ENCODE measurements at places on chromosomes 11 and 22. TPM values are rescaled to one million over a fixed set of nuclear protein-coding genes. Genes with fewer than 3 reads are reported as not detected.

KCNJ5 gene
- total RNA-seq = 18.2 TPM

CCDC73 gene
- 0.81 TPM for total RNA-seq

HTR3A gene
- 0.69 TPM for total RNA-seq

SAC3D1 gene
- total RNA-seq = 6.6 TPM

OR8D4 gene
- not detected for total RNA-seq

SCGB1D2 gene
- not detected for total RNA-seq

DNA sequence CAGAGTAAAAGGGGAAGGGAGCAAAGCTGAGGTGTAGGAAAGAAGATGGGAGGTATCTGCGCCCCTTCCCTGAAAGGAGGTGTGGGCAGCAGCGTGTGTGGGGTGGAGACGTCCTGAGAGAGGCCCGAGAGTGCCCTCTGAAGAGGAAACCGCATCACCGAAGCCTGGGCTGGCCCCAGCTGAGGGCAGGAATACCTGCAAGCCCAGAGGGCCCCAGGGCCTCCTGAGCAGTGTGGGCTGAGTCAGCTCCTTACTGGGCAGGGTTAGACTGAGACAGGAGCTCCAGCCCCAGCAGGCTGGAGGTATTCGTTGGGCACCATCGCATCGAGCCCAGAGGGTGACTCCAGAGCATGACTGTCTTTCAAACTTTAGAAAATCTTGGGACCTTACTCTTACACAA lies 534.0 kb upstream of the B3GAT1 start:
- no peaks in the 10 kb centered on the region for H3K4me1 ChIP-seq
- H3K36me3 ChIP-seq = no peaks in the 10 kb centered on the region
- H3K27ac ChIP-seq = no peak overlapping the region
- no peak overlapping the region for H3K4me3 ChIP-seq
- DNase-seq = no peak

- no peaks in the 10 kb centered on the region for H3K36me3 ChIP-seq
- no peak overlapping the region for H3K27ac ChIP-seq
- no peaks in the 10 kb centered on the region for H3K4me1 ChIP-seq
- H3K27me3 ChIP-seq = no peaks in the 10 kb centered on the region
- no peak overlapping the region for H3K4me3 ChIP-seq
Observed at GRCh38 chr11:120778685-120779490, 245.0 kb upstream of the TBCEL start.

DNA sequence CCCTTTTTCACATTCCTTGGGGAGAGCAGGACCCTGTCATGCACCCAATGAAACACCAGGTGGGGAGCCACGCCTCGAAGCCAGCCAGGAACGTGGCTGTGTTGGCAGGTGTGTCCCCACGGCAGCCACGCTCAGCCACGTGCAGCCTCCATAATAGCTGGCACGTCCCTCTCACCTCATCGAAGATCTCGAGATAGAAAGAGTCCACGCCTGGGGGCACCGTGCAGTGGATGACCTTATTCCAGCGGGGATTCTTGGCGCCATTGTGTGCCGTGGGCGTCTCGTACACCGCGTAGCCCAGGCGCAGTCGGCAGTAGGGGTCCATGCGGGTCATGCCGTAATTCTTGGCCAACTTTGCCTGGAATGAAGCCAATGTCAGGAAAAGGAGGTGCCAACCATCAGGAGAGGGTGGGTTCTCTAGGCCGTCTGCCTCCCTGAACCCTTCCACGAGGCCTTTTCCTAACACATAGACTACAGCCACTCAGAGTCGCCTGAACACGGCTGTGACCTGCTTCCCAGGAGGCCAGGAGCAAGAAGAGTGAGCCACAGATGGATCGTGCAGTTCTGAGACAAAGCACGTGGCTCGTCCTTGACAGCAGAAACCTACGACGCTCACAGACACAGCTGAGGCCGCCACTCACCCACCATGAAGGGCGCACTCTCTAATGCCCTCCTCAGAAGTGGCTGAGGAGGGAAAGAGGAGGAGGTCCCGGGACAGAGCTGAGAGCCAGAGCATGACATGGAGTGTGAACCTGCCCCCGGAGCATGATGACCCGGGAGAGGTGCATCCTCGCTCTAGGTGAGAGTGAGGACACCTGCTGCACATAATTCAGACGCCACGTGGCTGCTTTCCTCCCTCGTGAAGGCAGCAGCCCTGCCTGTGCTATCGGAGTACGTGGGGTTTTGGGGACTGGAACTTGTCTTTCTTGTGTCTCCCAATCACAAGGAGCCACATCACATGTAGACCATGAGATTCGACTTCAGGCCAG lies 19.1 kb downstream of the TOLLIP start:
- no peak overlapping the region for H3K27ac ChIP-seq
- no peaks in the 10 kb centered on the region for H3K27me3 ChIP-seq
- H3K36me3 ChIP-seq = peaks cover 86% of the 10 kb centered on the region
- DNase-seq = peak; percentile 57
- H3K4me3 ChIP-seq = no peak overlapping the region
- H3K4me1 ChIP-seq = no peaks in the 10 kb centered on the region

DNA sequence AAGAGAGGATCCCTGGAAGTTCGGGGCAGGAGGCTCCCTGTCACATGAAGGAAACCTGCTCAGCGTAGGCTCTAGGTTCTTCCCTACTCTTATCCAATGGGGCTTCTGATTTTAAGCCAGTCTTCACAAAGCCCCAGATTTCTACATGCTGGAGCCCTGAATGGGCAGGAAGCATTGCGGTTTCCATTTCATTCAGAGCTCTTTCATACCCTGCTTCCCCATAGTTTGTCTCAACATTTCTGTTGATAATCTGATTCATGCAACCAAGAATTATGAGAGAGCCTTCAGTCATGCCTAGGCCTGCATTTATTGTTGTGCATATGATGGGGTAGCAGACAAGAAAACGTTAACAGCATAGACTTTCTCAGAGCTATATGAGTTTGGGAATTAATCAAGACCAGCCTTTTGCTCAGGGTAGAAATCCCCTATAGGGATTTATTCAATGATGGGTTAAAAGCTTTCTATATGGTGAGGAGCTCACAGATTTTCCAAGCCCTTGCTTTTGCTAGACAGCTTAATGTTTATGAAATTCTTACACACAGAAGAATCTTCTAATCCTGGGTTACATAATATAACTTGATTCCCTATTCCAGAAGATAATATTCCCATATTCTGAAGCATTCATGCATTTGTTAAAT lies 15.9 kb downstream of the OR51B4 start:
- H3K36me3 ChIP-seq = no peaks in the 10 kb centered on the region
- H3K27me3 ChIP-seq = no peaks in the 10 kb centered on the region
- no peak for DNase-seq
- H3K27ac ChIP-seq = no peak overlapping the region

DNA sequence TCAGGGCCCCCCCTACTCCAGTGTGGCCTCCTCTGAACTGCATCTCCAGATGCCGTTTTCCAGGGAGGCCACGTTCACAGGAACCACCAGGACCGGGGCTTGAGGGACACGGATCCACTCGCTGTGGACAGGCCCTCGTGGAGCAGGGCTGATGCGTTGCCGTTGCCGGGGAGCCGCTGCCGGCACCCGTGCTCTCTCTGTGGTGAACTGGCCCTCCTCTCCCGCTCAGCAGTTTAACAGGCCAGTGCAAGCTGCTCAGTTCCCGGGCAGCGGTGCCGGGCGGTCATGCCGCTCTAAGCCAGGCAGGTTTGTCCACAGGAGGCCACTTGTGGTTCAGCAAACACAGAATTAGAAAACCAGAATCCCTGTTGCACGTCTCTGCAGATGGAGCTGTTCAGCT lies 301.6 kb downstream of the TBC1D22A start:
- H3K27ac ChIP-seq = no peak overlapping the region
- no peaks in the 10 kb centered on the region for H3K27me3 ChIP-seq
- H3K4me1 ChIP-seq = no peaks in the 10 kb centered on the region
- no peak overlapping the region for H3K4me3 ChIP-seq

DNA sequence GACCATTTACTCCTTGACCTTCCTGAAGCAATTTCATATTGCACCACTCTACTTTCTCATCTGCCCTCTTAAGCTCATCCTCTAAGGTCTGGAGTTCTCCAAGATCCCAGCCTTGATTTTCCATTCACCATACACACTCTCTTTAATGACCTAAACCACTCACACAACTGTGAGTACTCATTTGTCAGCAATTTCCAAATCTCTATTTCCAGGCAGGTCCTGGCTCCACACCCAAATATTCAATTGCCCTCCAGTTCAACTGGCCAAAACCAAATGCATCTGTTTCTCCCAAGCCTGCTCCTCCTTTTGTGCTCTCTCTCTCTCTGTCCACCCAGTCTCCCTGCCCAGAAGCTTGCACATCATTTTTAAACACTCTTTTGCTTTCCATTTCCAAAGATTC lies 39.6 kb downstream of the NEU3 start:
- no peak for DNase-seq
- H3K4me3 ChIP-seq = no peak overlapping the region
- H3K27ac ChIP-seq = no peak overlapping the region

DNA sequence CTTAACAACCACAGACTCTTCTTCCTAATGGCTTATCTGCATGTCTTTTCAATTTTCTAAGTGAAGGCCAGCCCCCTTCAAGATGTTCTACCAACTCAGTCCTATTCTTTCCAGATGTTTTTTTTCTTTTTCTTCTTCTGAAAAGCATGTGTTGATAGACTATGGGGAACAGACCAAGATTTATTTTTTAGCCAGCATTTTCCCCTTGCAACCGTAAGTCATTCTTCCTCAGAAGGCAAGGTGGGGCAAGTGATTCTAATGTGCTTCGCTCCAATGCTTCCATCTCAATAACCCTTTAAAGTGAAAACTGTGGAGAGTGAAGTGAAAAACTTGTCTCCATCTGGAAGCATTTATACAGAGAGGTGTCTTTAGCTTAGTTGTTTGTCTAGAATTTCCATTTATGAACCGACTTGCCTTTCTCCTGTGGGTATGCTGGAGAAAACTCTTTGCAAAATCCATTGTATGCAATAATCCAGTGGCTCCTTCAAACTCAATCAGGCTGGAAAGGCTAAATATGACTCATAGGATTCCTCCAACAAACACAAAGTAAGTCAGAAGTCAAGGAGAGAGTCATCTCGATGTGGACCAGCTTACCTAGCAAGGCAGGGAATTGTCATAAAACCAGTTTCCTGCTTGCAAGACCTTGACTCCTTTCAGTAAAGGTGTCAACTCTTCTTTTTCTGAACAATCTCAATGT lies 83.7 kb downstream of the MAML2 start:
- no peak overlapping the region for H3K4me3 ChIP-seq
- peak overlapping the region; percentile 95 for H3K27ac ChIP-seq
- H3K27me3 ChIP-seq = no peaks in the 10 kb centered on the region
- no peak for DNase-seq

GRCh38 chr11:103016031-103016430 lies 60.5 kb upstream of the MMP13 start:
- H3K4me1 ChIP-seq = no peaks in the 10 kb centered on the region
- no peak for DNase-seq
- H3K36me3 ChIP-seq = no peaks in the 10 kb centered on the region
- H3K27ac ChIP-seq = no peak overlapping the region

DNA sequence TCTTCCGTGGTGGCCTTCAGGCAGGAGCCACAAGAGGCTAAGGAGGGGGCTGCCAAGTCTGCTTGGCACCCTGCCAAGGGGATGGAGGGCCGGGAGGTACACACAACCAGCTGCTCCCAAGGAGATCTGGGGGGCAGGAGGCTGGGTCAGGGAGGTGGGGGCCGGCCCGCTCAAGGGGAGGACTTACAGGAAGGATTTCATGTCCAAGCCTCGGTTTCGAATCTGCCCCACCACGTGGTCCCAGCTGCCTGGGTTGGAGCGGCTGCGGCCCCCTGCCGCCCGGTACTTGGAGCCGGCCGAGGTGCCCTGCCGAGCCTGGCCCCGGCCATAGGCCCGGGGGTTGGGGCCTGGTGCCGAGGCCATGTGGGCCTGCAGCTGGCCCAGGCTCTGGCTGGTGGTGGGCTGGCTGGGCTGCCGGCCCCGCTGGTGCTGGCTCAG lies 33.5 kb downstream of the LRRC10B start:
- no peak overlapping the region for H3K4me3 ChIP-seq
- no peaks in the 10 kb centered on the region for H3K36me3 ChIP-seq
- peaks cover 3% of the 10 kb centered on the region for H3K4me1 ChIP-seq

DNA sequence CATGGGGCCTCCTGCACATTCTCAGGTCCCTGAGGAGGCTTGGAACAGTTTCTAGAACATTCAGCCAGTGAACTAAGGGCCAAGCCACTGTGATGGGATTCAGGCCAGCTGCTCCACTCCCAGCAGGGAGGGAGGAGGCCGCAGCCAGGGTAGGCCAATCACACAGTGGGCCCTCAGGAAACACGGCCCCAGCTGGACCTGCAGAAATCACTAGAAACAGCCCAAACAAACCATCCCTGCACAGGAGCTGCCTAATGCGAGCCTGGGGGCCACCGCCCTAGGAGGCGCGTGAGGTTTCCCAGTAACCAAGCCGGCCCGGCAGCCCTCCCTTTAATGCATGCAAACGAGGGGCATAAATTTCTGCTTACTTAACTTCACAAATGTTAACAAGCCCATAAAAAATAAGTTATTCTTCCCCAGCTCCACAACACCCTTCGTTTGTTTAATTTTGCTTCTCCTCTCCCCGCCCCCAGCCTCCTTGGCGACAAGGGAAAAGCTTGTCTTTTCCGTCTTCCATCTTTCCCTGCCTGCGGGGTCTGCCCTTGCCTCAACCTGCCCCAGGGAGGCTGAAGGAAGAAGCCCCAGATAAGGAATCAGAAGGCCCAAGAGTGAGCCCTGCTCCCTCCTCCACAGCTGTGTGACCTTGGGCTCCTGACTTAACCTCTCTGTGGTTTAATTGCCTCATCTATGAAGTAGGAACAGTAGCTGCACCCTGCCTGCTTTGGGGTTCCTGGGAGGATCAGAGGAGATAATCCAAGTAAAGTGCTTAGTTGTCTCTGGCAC lies 25.7 kb downstream of the ELFN2 start:
- no peak overlapping the region for H3K27ac ChIP-seq
- no peak overlapping the region for H3K4me3 ChIP-seq
- no peaks in the 10 kb centered on the region for H3K27me3 ChIP-seq
- no peak for DNase-seq

DNA sequence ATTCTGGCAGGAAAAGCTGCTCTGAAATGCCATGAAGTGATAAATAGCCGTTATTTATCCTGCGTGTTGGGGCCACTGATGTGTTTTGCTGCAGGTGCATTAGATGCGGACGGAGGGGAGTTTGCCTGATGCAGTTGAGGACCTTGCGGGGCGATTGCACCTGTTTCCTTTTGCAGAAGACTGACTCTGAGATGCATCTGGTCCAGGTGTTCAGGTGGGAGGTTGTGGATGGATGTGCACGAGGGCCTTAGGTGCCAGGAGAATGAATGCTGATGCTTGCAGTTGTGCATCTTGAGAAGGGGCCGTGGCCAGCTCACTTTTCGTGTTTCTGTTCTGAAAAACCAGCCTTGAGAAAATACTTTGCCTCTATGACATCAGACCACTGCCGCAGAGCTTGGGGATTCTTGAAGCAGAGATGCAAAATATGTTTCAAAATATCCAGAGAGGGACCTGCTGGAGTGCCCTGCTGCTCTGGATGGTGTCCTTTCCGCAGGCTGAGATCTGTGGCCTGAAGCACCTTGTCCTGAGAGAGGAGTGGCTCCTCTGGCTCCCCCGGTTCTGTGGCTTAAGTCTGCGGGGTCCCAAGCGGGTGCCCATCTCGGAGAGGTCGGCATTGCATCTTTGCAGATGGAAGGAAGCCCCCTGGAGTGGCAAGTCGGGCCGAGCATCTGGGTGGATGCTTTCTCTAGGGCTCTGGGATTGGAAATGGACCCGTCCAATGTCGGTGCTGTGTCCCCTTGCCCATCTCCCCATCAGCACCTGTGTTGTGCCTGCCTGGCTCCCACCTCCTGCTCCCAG lies 1031.1 kb downstream of the TBC1D22A start:
- H3K4me1 ChIP-seq = no peaks in the 10 kb centered on the region
- no peak overlapping the region for H3K4me3 ChIP-seq
- no peak overlapping the region for H3K27ac ChIP-seq
- H3K27me3 ChIP-seq = no peaks in the 10 kb centered on the region
- peak; percentile 53 for DNase-seq

- peaks cover 7% of the 10 kb centered on the region for H3K4me1 ChIP-seq
- DNase-seq = no peak
- no peaks in the 10 kb centered on the region for H3K27me3 ChIP-seq
- no peak overlapping the region for H3K4me3 ChIP-seq
Observed at GRCh38 chr11:107824668-107825369, 33.8 kb downstream of the SLC35F2 start.
